ENCODE measurements at places on chromosomes 6 and 20.
A peak's percentile ranks its signal among the peaks of the same experiment; 100 is the strongest.

- DNase-seq: no peak
These were observed 70.2 kb downstream of the RIPOR3 start for GRCh38 chr20:50621068-50621665.

DNA sequence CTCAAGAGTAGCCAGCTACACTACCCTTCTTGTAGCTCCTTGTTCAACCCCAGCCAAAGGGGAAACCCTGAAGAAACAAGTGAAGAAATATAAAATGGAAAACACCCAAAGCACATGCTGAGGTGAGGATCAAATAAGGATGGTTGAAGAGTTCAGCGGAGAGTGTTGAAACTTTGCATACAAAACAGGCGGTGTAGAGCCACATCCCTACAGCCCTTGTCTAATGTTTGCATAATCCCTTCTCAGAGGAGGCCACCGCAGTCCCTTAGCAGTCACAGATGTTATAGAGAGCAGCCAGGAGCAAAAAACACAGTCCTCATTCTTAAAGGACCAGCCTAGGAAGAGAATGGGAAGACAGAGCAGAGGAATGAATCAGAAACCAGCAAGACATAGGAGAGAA is 350.7 kb upstream of the SASH1 start:
- DNase-seq: no peak

- DNase-seq: no peak
These were observed 408.4 kb downstream of the PKHD1 start for GRCh38 chr6:51678905-51679620.

GRCh38 chr6:112680091-112680490 is 333.0 kb downstream of the RFPL4B start:
- no peak for DNase-seq

DNA sequence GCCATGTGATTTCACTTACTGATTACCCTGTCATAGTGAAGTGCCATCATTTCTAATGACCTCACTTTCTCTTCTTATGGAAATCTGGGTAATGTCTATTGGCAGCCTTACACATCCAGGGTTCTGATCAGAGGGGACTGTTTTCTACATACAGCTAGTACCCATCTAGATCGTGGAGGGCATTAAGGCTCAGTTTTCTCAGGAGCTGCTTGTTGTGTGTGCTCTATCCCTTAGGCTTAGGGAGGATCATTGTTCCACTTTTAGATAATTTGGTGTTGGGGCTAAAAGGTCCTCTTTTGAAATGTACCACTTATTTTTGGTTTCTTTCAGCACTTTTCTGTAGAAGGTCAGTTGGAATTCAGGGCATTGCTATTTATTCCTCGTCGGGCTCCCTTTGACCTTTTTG is 3.8 kb downstream of the HSP90AB1 start:
- no peak for DNase-seq

DNA sequence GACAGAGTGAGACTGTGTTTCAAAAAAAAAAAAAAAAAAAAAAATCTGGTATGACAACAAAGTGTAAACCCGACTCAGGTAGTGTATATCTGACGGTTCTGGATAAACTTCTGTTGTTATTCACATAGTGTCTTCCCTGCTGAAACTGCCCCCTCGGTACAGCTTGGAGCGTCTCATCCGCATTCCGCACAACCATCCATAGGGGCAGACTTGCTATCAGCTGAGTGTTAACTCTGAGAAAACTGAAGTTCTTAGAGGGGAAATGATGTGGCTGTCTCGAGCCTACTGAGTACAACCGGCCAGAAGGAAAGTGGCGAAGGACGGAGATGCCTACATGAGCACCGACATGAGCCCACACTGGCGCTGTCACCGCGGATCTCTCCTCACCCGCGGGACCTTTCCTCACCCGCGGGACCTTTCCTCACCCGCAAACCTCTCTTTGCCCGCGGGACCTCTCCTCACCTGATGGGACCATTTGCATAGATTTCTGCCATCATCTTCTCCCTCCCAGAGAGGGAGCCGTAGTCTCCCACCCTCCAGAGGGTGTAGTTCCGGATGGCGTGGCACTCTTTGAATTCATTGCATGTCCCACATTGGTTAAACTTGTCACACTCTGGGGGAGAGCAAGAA is 9.8 kb downstream of the CTSZ start:
- DNase-seq: no peak

GRCh38 chr6:95994151-95994550 is 21.6 kb upstream of the FUT9 start:
- DNase-seq: no peak

- peak; percentile 61 for DNase-seq
These were observed 5.2 kb downstream of the INSM1 start for GRCh38 chr20:20373091-20373571.

DNA sequence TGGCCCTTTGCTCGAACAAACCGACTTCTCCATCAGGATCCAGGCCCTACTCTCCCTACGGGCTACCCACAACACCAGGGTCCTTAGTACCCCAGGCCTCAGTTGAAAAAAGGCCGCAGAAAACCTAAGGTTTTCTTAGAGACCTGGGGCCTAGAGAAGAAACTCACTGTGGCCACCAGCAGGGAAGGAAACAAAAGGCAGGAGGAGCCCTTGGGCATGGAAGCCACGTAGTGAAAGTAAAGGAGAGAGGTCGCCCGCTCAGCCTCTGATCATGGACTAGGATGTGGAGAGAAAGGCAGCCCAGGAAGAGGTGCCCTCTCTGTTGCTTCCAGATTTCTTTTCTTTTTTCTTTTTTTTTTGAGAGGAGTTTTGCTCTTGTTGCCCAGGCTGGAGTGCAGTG is 31.5 kb downstream of the CPNE5 start:
- DNase-seq: no peak

DNA sequence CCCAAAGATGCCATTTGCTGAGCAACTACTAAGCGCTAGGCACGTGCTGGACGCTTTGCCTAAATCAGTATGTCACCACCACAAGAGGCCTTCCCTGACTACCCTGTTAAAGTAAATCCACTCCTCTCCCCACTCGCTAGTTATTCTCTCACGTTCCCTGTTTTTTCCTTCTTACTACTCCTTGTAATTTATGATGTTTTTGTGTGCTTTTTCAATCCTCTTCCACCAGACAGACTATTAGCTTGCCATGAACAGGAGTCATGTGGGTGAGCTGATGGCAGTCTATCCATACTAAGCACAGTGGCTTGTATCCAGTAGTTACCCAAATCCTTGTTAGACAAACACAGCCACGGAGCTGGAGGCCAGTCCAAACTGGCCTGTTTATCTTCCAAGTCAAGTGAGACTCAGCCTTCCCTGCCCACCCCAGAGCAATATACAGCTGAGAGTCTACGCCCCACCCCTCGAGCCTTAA is 41.2 kb downstream of the C6orf132 start:
- DNase-seq: no peak

DNA sequence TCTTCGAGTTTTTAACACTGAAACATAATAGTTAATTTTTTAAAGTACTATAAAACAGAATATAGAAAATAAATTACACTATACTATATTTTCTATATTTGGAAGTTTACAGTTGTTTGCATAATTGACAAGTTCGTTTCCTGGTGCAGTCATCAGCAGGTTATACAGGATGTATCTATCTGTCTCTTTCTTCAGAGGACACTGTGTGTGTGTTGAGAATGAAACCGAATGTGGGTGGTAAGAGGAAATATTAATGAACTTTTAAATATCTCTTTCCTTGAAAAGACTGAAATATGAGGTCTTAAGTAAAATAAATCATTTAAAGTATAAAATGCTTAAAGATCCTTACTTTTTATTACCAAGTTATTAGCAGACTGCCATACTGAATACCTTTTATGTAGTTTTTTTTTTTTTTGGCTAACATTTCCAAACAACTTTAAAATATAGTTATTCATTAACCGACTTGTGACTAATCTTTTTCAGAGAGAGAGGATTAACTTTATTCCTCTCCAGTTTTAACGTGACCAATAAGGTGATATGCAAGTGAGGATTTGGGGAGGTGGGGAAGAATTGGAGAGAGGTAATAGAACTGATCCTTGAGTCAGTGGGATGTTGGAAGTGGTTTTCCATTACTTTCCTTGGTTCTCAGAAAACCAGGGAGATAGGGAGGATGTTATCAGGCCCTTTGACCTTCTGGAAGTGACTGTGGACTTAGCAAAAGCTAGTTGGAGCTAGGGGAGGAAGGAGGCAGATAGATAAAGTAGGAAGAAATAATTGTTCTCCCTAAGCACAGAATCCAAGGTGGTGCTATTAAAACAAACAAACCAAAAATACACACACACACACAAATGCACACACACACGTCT is 380.0 kb upstream of the FLRT3 start:
- no peak for DNase-seq

DNA sequence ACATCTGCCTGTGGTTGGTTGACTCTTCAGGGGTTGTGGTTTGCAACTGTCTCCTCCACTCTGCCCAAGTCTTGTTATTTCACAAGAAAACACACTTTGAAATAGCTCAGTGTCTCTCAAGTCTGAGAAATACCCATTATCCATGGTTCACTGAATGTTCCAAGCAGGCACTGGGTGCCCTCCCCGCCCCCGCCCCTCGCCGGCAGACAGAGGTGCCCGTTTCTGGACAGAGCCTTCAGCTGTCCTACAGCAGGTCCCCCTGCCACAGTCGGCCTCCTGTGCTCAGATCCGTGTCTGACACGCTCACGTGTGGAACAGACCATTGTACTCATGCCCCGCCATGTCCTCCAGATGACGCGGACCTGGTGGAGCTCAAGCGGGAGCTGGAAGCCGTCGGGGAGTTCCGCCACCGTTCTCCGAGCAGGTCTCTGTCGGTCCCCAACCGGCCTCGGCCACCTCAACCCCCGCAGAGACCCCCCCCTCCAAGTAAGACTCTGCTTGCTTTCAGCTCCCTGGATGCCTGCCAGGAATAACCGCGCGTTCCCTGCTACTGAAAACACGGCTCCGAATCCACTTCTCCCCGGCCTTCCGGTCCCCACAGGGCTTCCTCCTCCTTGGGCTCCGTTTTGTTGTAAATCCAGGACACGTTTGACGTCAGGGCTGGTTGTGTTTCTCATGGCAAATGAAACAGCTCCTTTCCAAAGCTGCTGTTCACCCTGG is 81.4 kb downstream of the SERAC1 start:
- no peak for DNase-seq

- no peak for DNase-seq
These were observed 150.8 kb downstream of the EDN1 start for GRCh38 chr6:12440981-12441380.

- no peak for DNase-seq
These were observed at the start of gene TEAD3 for GRCh38 chr6:35496841-35497570. TEAD3 (minus strand) TSS chr6:35497079.

GRCh38 chr6:140566781-140567277 is 1192.4 kb upstream of the CITED2 start:
- no peak for DNase-seq

GRCh38 chr20:44442298-44443070 is 33.2 kb upstream of the TTPAL start:
- DNase-seq: no peak

DNA sequence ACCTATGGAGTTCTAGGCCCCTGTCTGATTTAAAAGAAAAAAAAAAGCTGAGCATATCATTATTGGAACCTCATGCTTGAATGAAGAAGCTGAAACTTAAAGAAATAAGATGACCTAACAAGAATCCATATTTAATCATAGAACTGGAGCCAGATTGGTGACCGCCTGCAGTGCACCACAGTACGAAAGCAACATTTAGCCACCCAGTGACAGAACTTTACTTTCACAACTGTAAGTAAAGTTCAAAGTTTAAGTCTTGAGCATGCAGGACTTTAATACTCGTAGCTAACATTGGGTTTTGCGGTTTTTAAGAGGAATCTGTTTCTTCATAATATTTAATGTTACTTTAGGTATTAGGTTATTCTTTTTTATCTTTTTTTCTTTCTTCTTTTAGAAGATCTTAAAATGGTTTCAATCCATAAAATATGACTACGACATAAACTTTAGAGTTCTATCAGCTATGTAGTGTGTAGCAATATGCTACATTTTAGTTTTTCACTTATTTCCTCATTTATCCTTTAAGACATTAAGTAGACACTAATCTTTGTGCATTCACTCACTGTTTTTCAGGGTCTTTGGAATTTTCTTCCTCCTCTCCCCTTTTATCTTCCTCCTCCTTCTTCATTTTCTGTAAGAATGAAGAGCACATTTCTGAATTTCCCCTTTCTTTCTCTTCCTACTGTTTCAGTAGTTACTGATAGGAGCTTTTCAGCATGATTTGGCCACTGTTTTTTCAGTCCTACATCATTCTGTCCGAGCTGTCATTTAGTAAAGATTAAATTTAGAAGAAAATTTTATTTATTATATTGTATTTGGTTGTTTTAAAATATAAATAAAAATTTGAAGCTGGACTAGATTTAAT is 514.1 kb downstream of the GRIK2 start:
- DNase-seq: no peak
